ENCODE measurements at places on chromosomes 11 and 22.

DNA sequence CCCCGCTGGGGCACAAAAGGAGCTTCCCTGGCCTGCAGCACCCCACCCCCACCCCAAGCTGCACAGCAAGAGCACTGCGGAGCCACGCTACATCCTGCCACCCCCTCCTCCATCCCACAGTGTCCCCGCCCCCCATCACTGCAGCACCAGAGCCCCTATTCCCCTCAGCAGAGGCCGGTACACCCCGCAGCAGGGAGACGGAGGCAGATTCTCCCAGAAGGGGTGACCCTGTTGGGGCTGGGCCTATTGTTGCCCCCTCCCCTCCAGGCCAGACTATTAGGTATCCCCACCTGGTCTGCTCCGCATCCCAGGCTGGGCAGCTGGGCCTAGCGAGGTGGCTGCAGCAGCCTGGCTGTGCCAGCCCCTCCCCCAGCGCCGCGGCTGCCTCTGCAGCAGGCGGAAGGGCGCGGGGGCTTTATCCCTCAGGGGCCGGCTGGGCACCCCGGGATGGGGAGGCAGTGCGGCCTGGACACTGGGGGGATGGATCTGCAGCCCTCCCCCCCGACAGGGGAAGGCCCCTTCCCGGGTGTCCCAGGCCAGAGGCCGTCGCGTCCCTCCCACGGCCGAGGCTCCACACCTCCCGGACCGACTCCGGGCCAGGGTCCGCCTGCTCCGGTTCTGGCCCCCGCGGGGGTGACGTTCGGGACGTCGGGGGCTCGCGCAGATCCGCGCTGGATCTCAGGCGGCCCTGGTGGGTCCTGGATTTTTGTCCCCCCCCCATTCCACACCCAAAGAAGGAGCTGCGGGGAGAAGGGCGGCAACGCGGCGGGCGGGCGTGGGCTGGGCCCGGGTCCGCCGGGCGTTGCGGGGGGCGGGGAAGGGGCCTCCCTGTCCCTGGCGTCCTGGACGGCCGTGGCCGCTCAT is 943 bp downstream of the DUSP8 start:
- no peak for DNase-seq

GRCh38 chr11:48101958-48102357 is 114.7 kb upstream of the OR4B1 start:
- no peak for DNase-seq

DNA sequence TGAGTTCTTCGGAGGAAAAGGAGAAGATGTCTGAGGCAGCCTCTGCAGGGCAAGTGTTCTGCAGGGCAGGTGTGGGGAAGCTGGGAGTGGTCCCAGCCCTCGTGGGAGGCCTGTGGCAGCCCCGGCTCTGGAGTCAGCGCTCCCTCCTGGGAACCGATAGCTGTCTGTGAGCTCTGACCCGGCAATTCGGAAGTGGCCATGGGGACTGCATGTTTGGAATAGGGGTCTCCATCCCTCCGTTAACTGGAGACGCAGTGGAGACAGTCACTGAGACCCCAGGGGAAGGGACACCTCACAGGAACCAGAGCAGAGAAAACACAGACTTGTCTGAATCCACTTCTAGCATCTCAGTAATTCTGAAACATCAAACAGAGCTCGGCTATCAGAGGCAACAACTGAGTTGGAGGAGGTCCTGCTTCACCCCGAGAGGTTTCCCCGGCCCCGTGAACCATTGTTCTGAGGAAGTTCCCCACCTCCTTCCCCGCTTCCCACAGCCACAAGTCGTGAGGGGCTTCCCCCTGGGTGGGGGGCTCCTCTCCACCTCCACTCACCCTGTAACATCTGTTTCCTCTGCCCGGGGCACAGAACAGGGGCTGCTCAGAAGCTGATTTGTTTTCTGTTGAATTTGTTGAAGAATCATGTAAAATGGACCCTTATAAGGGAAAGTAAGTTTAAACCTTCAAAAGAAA is 99.6 kb downstream of the BRD1 start:
- DNase-seq, result peak; percentile 80

DNA sequence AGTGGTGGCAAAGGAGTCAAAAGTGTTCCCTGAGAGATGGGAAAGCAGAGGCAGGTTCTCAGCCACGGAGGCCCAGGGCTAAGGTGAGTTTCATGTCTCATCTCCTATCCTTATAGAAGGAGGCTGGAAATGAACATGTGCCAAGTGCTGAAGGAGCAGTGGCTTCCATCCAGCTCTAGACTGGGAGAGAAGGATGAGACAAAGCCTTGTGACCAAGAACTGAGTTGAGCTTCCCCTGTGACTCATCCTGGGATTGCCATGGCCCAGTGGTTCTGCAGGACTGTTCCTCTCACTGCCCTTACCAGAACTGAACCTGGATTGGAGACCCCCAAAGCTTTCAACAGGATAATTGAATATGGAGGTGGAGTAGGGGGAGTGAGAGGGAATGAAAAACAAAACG is 16.7 kb upstream of the OR9Q1 start:
- no peak for DNase-seq

DNA sequence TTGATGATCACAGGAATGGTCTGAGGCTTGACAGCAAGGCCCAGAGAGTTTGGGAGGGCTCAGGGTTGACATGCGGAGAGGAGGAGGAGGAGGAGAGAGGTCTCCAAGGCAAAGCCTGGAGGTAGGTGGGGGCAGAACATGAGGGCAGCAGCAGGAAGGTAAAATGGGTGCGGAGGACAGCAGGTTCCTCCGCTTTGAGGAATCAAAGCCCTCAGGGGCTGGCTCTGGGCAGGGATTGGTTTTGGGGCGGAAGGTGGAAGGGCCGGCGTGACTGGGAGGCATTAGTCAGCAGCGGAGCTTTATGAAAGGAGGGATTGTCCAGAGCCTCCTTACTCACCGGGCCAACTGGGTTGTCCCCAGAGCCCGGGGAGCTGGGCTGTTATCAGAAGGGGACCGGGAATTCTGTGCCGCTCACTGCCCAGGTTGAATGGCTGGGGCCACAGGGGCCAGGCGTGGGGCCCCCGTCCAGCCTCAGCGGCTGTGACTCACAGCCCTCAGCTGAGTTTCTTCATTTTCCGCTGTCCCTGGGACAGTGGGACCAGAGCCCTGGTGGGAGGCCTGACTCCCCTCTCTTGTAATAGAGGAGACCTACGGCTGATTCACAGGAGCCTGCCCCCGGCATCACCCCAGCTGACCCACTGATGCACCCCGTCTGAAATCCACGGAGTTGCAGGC is 36.2 kb downstream of the LIF start:
- peak; percentile 60 for DNase-seq

DNA sequence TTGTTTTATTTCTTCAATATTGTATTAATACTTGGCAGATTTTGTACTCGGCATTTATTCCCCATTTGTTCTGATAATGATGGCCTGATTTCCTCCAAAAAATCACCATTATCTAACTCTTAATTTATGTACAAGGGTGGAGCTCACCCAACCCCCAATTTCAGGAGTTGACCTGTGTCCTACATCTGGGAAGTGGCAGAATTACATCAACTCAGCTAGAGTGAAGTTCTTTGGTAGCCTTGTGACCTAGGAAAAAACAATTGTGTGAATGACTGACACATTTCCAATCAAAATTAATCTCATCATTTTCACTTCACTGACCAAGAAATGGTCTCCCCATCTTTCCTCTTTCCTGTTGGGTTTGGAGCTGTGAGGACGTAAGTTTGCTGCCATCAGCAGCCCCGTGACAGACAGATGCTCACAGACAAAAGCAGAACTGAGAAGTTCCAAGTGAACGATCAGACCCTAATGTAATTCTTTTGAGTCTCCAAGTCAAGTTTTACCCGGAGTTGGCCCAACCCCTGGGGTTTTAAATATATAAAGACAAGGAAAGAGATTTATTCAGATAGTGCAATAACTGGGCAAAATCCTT is 16.6 kb upstream of the MS4A6E start:
- no peak for DNase-seq

DNA sequence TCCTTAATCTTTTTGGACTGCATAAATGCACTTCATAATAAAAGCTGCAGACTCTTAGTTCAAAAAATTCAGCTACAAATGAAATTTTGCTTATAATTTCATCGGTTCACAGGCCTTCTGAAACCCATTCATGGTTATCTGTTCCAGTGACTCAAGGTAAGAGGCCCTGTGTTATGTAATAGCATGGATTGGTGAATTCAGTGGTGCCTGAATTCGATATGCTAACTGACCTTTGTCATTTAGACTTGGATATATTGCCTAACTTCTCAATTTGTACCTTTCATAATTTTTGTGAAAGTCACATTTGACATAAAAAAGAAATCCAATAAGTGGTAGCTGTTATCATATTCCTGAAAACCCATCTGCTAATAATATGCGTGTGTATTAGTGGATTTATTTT is 349.9 kb upstream of the KIRREL3 start:
- DNase-seq, result no peak

DNA sequence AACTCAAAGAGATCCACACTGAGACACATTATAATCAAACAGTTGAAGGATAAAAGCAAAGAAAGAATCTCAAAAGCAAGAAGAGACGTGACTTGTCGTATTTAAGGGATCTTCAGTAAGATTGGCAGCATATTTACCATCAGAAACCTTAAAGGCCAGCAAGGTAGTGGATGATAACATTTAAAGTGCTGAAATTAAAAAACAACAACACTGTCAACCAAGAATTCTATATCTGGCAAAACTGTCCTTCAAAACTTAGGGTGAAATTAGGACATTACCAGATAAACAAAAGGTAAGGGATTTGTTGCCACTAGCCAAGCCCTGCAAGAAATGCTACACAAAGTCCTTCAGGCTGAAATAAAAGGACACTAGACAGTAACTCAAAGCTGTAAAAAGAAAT is 11.0 kb upstream of the MUC5B start:
- DNase-seq, result no peak

GRCh38 chr11:117580866-117581265 is 216.2 kb downstream of the DSCAML1 start:
- peak; percentile 20 for DNase-seq

DNA sequence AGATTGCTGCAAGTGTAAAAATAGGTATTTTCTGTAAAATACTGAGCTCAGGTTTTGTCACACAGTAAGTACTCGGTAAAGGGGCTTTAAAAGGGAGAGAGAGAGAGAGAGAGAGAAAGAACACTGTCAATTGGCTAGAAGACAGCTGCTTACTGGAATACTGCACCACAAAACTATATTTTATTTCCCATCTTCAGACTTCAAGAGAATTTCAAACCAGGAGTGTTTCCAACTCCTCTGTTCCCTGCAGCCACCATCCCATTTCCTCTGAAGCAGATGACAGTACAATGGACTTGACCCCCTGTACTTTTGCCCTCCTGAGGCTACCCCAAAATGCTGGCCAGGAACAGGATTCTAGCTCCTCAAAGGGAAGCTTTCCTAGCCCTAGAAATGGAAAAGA is 89.7 kb downstream of the RELT start:
- DNase-seq, result no peak

DNA sequence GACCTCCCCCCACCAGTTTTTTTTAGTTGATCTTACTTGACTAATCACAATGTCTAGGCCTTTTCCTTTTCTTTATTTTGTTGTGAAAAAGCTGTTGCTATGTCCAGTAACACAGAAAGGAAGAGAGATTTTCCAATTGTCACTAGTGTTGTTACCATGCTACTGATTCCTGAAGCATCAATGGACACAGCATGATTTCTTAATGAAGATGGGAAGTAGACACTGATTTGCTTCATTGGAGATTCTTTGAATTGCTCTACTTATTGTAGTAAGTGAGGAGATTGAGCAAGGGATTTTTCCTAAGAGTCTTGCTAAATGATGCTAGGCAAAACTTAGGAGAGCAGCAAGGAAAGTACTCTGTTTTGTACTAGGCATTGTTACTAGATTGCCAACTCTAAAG is 4.6 kb downstream of the AASDHPPT start:
- DNase-seq, result no peak

DNA sequence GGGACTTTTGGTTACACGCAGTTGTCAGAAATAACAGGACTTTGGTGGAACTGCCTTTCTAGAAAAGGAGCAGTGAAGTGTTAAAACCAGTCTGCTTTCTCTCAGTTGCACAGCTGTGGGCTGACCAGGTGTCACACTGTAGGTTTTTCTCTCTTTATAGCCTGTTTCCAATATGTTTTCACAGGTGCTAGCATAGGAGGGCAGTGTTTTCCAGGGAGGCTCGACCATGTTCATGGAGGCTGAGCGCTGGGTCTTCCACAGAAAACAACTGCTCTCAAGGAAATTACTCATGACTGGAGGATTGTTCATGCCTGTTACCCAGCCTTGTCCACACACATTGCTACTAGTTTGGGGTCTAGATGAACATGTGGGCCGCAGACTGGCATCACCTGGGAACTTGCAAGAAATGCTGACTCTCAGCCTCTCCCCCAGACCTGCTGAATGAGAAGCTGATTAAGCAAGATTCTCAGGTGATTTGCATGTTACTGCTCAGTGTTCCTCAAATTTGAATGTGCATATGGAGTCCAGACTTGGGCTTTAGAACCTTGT is 157.7 kb downstream of the MAML2 start:
- DNase-seq, result no peak

DNA sequence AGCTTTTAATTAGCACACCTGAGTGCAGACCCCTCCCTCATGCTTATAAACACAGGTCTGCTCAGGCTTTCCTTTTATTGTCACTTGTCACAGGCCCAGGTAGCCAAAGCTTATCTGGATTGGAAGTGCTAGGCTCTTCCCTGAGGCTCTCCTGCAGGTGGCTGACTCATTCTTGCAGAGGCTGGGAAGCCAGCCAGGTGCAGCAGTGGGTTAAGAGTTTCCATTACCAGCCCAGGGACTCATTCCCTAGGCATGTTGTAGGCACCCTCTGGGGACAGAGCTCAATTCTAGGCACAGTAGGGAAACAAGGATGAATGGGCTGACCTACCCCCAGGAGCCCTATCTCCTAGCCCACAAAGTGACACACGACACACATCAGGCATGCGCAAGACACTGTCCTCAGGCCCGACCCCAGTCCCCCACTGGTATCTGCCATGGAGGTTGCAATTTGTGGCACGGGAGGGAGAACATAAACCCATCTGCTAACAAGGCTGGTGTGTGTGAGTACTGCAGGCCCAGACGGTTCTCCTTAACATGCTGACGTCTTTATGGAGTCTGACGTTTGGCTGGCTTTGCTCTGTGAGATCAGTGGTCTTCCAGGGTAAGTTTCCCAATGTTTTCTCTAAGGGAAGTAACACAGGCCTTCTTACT is 94.2 kb downstream of the ABTB2 start:
- no peak for DNase-seq

DNA sequence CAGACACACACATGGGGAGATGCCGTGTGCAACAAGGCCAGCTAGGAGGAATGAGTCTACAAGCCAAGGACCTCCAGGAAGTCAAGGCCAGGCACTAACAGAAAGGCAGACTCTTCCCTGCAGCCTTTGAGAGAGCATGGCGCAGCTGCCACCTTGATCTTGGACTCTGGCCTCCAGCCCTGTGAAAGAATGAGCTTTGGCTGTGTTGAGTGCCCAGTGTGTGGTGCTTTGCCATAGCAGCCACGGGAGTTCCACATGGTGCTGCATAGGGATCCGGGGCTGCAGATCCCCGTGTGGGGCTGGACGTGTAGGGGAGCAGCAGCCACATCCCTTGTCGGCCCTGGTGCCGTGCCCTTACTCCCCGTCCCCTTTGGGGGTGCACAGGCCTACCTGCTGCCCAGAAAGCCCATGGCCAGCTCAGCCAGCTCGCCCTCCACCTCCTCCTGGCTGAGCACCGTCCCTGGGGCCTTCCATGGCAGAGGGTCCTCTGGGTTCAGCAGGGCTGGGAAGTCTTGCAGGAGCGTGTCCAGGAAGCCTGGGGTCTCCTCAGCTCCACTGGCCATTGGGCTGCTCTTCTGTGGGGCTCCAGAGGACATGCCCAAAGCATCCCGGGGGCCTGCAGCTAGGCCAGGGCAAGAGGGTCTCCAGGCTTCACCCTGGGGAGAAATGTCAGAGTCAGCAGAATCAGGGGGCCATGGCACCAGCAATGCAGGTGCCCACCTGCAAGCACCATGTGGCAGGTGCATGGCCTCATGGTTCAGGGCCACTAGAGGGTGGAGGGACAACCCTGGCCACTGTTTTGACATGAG is 7.0 kb downstream of the PPM1F start:
- no peak for DNase-seq

GRCh38 chr11:48163360-48164100 is 53.1 kb upstream of the OR4B1 start:
- no peak for DNase-seq
